ENCODE measurements at places on chromosomes 1 and 21.

GRCh38 chr1:182990413-182991144, 32.6 kb upstream of the LAMC1 start:
- no peak for DNase-seq

GRCh38 chr1:234515411-234515810, 36.4 kb upstream of the TARBP1 start:
- DNase-seq = no peak

- DNase-seq = no peak
Observed at GRCh38 chr21:42965211-42965560, 9.2 kb upstream of the PKNOX1 start.

- DNase-seq = no peak
Observed at GRCh38 chr1:208681878-208682663, 437.9 kb upstream of the PLXNA2 start.

DNA sequence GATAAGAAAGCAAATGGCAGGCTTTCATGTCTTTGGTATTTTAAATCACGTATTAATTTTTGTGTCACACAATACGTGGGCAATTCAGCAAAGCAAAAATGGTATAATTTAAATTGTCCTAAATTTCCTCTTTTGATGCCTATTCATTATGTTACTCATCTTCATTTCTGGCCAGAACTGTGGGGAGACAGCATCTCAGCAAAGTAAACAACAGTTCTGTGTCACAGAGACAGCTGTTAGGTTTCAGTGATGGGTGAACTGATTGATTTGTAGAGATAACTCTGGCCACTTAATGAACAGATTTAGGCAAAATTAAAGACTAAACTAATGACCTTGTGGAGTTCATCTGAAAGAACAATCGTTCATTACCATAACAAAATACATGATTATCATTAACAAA, 49.2 kb downstream of the FH start:
- DNase-seq = no peak

GRCh38 chr1:203202431-203203245, 16.1 kb upstream of the CHI3L1 start:
- no peak for DNase-seq

GRCh38 chr1:184212649-184213314, 161.3 kb downstream of the TSEN15 start:
- no peak for DNase-seq

DNA sequence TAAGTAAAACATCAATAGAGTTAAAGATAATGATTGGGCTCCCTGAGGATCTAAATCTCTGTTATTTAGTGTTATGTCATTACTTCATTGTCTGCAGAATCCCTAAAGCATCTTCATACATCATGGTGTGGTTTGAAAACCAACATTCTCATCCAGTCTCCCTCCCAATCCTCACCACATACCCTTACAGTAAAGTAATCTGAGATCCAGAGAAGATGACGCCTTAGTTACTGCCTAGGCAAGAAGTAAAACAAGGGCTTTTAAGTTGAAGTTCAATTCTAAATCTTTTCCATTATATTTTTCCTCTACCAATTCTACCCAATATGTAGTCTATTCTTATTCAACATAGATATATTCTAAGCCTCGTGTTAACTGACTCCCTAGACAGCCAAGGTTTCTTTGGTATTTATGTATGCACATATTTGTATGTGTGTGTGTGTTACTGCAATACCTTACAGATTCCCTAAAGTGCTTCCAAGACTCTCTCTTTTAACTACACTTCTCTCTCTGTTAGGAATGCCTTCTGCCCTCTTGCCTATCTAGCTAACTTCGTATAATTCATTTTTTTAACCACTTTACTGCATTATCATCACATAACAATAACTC, 17.3 kb downstream of the DPH5 start:
- DNase-seq = no peak

DNA sequence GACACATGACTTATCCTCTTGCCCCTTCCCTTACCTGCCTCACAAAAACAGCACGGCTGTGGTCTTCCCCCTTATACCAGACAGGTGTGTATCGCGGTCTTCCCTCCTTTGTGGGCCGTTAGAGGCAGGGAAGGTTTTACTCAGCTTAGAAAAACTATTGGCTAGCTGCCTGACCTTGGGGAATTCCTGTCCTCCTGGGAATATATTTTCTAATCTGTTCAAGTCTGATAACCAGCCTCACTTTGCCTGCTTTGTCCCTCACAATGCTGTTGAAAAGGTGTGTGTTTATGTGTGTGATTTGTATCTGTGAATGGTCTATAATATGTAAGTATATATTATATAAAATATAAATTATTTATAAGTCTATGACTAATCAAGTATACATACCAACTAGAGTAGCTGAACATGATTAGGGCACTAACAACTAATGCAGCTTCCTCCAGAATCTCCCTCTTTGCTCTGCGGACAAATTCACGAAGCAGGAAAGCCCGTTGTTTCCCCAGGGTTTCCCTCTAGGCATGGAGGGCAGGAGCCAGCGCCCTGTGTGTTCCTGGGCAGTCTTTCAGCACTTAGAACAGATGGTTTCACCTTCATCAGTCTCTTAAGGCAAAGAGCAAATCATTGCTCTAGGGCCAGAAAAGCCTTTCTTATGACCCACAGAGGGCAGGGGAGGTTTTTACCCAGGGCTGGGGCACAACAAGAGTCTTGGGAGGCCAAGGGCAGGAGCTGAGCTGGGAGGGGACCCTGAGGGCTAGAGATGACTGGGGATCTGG, 25.6 kb downstream of the SLC26A9 start:
- no peak for DNase-seq

GRCh38 chr1:245079021-245079609, 75.7 kb upstream of the KIF26B start:
- DNase-seq = no peak

DNA sequence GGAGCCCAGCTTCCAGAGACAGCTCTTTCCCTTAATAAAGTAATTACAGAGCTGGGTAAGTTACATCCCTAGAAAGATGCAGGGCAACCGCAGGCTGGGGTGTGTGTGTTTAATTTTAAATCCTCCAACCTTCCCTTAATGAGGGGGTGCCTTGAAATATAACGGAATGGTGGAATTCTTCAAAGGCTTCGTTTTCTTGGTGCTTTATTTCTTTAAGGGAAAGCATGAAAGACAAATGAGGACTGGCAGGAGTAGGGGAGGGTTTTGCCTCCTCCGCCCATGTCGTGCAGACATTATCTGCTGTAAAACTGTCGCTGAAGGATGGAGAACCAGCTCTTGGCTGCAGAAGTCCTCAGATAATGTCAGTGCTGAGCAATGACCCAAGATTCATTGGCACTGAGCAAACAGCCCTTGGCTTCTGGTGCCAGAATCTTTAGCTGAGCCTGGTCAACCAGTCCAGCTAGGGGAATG, 15.5 kb downstream of the SLC6A17 start:
- no peak for DNase-seq

- DNase-seq = no peak
Observed at GRCh38 chr1:155125946-155126555, 1.6 kb upstream of the EFNA1 start.

DNA sequence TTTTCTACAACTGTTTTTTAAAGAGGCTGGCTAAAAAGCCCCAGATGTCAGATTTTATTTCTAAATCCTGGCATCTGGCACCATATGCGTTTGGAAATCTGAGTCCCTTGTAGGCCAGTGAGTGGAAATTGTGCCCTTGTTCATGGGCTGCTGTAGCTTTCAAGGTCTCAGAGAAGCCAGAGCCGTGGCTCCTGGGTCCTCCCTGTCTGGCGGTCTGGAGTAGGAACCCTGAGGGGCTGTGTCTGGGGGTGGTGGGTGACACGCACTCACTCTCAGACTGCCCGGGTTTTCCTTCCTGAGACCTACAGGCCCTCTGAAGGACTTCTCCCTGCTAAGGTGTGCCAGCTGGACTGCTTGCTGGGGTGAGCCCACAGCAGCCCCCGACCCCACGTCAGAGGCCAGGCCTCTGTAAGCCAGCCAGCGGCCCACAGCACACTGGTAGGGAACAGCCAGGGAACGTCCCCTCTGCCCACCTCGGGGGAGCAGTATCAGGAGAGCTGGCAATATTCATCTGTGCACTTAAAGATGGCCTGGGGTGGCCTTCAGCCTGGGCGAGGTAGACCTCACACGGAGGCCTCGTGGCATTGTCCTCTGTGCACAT, 151.5 kb downstream of the PEX14 start:
- no peak for DNase-seq

- DNase-seq = peak; percentile 58
Observed at GRCh38 chr1:110060034-110060661, 10.3 kb downstream of the ALX3 start.

GRCh38 chr1:208273386-208274017, 29.3 kb upstream of the PLXNA2 start:
- DNase-seq = no peak

- no peak for DNase-seq
Observed at GRCh38 chr1:110150330-110151174, at the start of gene SLC6A17. SLC6A17 (plus strand) TSS chr1:110150494; CDS start chr1:110166930, 16,436 bp downstream.

- no peak for DNase-seq
Observed at GRCh38 chr1:117275055-117275454, 64.3 kb upstream of the VTCN1 start.

- DNase-seq = no peak
Observed at GRCh38 chr1:18932879-18933278, 23.6 kb downstream of the IFFO2 start.
